Fibroblast of villous mesenchyme (primary cell): ENCODE measurements at places on chromosomes 6 and 20. TPM values are rescaled to one million over a fixed set of nuclear protein-coding genes. Genes with fewer than 3 reads are reported as not detected.
A peak's percentile ranks its signal among the peaks of the same experiment; 100 is the strongest.

DNA sequence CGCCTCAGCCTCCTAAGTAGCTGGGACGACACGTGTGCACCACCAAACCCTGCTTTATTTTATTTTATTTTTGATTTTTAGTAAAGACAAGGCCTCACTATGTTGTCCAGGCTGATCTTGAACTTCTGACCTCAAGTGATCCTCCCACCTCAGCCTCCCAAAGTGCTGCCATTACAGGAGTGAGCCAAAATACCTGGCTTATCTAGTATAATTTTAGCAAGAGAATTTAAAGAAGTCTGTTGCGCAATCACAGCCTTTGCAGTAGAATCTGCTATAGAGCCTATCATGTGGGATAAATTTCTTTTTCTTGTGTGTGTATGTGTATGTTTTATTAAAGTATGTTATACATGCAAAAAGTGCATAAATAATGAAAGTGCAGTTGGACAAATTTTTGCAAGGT lies 92.1 kb upstream of the ANKEF1 start:
- no peak for DNase-seq

The WFDC5 gene
- total RNA-seq, result not detected in 2 replicates

The ECT2L gene
- total RNA-seq, result not detected in 2 replicates

GRCh38 chr6:50825375-50826036 lies 6.8 kb downstream of the TFAP2B start:
- DNase-seq, result no peak

DNA sequence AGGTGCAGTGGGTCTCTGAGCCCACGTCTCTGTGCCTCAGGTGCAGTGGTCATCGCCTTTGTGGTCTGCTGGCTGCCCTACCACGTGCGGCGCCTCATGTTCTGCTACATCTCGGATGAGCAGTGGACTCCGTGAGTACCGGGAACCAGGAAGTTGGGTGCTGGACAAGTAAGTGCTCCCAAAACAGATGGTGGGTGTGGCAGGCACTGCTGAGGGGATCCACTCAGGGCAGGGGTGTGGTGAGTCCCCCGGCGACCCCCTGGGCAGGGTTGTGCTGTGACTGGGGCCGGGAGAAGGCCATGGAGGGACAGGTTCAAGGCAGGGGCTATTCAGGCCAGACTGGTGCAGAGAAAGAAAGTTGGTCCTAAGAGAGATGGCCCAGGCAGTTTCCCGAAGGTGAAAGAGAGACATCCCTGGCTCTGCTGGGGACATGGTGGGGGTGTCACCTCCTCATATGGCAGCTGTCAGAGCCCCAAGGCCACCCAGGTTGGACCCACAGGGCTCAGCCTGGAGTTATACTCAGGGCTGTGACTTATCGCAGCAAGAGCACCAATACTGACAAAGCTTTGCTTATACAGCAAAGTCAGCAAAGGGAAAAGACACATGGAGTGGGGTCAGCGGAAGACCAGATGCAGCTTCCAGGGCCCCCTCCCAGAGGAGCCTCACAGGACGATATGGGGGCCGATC lies 37.9 kb upstream of the MRGBP start:
- no peak for DNase-seq

DNA sequence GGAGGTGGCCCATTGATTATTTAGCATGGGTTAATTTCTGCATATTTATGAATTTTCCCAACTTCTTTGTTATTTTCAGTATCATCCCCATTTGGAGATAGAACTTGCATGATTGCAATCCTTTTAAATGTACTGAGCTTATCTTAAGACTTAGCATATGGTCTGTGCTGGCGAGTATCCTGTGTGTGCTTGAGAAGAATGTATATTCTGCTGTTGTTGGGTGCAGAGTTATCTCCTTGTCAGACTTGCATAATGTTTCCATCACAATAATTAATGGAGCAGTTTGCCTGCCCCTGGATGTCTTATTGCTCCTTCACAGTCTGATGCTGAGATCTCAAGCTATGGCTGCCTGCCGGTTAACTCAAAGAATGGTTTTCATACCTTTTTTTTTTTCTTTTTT lies 112.6 kb downstream of the CDYL start:
- peak; percentile 67 for DNase-seq

The BPIFB4 gene
- total RNA-seq, result not detected in 2 replicates

GRCh38 chr6:167711211-167711610 lies 115.5 kb upstream of the AFDN start:
- no peak for DNase-seq

GRCh38 chr6:168410554-168411011 lies 30.4 kb upstream of the SMOC2 start:
- DNase-seq, result no peak

DNA sequence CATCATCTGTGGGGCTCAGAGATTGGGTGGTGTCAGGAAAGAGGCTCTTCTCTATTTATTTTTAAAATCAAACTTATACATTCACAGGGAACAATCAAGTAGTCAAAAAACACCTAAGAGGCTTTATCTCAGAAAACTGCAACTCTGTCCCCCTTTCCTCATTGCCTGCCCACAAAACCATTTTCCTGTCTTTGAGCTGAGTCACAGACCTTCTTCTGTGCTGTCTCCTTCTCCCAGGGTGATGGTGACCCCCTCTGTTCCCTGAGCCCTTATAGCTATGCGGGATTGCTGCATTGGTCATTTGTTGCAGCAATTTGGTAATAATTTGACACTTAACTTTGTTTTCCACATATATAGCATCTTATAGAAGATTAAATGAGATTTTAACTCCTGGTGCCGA lies 195.2 kb upstream of the PROKR2 start:
- no peak for DNase-seq

The THEMIS gene
- total RNA-seq, result under 0.01 TPM in 1 of 2 replicates, not detected in the other

GRCh38 chr6:116354236-116354635 lies 16.5 kb upstream of the DSE start:
- DNase-seq, result no peak

- no peak for DNase-seq
These were observed 18.8 kb downstream of the TMEM74B start for GRCh38 chr20:1165941-1166340.

The CLIC5 gene
- total RNA-seq, result not detected in 2 replicates

The NHSL1 gene
- total RNA-seq, result 4.7 and 9.7 TPM in 2 replicates

The CCN5 gene
- 0.32 and 1.7 TPM in 2 replicates for total RNA-seq

- no peak for DNase-seq
These were observed 689.9 kb upstream of the CITED2 start for GRCh38 chr6:140064366-140064765.

The AGER gene
- 0.32 and 0.86 TPM in 2 replicates for total RNA-seq

- DNase-seq, result peak; percentile 90
These were observed 35.3 kb upstream of the CDKN1A start for GRCh38 chr6:36642913-36643817.

The RHAG gene
- total RNA-seq, result not detected in 2 replicates

The UBD gene
- not detected in 2 replicates for total RNA-seq

The ALDH8A1 gene
- total RNA-seq, result 0.32 TPM in 1 of 2 replicates, not detected in the other

DNA sequence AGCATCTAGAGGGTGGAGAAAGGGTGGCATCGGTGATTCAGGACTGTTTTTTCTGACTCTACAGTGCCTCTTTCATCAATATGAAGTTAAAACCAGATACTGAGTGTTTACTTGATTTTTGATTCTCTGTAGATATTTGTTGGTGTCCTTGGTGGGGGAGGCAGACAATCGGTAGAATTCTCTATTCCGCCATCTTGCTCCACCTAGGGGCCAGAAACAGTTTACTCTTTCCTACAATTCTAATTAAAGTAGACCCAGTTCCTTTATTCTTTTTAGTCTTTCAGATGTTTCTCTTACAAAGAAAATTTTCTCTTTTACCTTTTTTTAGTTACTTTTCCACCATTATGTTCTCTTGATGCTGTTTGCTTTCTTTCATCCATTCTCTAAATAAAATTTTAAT lies 162.1 kb upstream of the RAB32 start:
- DNase-seq, result no peak

The SPATS1 gene
- total RNA-seq, result not detected in 2 replicates

- DNase-seq, result peak; percentile 11
These were observed 648 bp downstream of the COL19A1 start for GRCh38 chr6:69866770-69867638.
